ENCODE measurements at places on chromosomes 7 and 10.

GRCh38 chr7:36625247-36625646 lies 99.0 kb downstream of the AOAH start:
- DNase-seq: no peak

GRCh38 chr7:102077081-102077480 lies 209.6 kb upstream of the SH2B2 start:
- DNase-seq: no peak

- DNase-seq: no peak
Measured at GRCh38 chr7:53940483-53940882, 601.7 kb upstream of the VSTM2A start.

DNA sequence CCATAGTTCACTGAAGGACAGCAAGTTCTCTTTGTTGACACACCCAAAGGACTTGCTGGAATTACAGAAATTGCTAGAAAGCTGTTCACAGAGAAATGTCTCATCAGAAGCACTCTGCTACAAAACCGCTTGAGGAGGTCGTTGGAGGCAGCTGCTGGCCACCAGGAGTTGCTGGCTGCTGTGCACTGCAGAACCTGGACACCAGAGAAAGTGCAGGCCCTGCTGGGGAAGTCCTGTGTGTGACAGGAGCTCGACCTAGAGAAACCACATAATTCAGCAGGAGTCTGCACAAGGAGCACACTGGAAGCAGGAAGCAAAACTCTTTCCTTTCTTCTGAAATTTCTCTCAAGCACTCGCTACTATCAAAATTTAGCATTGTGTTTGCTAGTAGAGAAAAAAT lies 461.5 kb upstream of the GHITM start:
- DNase-seq: no peak

DNA sequence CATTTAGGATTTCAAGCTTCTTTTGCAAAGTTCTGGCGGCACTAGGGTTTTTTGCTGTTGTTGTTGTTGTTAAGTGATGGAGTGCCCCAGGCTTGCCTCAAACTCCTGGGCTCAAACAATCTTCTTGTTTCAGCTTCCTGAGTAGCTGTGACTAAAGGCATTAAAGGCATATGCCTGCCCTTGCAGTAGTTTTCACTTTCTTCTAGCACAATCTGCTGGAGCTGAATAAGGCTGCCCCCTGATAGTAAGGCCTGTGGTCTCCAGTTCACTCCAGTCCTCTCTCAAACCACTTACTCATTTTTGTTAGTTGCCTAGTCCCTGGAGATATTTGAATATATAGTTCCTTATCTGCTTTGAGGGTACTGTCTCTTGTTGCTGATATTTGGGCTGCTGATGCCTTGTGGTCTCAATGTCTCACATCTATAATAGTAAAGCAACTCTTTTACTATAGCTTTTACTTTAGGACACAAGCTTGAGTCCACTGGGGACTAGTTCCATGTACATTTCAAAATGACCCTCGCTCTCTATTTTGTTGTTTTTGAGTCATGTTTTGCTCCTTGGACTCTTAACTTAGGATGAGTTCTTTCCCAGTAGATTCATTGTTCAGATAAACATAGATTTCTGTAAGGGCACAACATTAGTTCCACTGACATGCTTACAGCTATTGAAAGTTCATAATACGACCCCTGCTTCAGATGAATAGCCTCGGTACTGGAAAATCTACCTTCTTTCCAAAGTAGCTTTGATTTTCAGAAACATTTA lies 25.5 kb downstream of the PHF14 start:
- DNase-seq: no peak

DNA sequence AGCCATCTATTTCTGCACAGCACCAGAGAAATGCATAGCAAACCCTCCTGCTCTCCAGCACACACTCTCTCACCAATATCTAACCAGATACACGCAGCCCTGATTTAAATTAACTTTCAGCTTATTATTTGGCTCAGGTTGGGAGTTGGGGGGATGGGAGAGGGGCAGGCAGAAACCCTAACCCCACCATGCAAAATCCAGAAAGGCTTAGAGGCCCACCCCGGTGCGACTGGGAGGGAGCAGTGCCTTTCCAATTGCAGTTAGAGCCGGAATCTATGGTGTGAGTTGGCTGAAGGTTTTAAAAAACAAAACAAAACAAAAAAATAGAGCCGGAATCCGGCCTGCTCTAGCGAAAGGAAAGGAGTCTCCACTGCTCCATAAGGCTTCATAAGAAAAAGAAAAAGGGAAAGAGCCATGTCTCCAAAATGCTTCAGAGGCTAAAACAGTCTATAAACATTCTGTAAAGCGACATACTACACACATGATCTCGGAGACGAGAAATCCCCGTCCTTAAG lies 2.9 kb downstream of the IGF2BP3 start:
- DNase-seq: no peak

- DNase-seq: no peak
Measured at GRCh38 chr7:22296916-22297315, 60.0 kb downstream of the RAPGEF5 start.

Measured in stimulated activated CD4-positive, alpha-beta T cell treated with anti-CD3 and anti-CD28 coated beads, Interleukin-15, amount 100 ng/mL, for 1 hour (primary cell).